Germinal center (tissue), 1 donor: ENCODE measurements at places on chromosomes 5 and 9.

GRCh38 chr5:1002836-1003235 is 5.8 kb upstream of the NKD2 start:
- no peak for DNase-seq

DNA sequence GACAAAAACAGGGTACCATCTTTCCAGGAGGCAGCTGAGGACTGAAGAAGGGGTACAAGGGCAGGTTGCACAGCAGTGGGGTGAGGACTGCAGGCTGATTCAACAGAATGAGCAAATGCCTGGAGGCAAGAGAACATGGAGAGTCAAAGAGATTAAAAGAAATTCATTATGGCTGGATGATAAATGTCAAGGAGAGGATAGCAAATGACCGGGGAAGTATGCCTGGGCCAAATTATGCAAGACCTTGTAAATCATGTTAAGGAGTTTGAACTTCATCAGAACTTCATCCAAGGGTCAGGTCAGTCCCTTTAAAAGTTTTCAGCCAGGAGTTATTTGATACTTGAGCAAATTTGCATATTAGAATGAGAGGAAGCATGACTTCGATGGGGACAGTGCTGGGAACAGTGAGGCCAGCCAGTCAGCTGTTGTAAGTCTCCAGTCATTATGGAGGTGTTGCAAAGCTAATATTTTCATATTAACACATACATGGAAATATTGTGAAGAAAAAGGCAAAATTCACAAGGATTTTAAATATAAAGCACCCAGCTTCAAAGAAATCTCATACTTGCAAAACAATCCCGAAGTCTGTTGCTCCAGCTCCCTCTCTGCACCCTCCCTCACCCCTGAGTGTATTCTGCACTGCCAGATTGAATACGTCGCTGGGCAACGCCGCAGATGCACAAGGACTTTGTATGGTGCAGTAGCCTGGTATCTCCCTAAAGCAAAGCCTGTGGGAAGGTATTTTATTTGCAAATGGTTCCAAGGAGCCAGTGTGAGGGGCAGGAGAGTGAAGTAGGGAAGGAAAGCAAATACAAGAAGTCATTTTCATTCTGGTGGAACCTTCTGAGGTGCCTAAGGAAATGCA is 509.8 kb upstream of the TLE4 start:
- no peak for DNase-seq

- no peak for DNase-seq
Measured at GRCh38 chr5:11239261-11240015, 478.4 kb upstream of the DAP start.

DNA sequence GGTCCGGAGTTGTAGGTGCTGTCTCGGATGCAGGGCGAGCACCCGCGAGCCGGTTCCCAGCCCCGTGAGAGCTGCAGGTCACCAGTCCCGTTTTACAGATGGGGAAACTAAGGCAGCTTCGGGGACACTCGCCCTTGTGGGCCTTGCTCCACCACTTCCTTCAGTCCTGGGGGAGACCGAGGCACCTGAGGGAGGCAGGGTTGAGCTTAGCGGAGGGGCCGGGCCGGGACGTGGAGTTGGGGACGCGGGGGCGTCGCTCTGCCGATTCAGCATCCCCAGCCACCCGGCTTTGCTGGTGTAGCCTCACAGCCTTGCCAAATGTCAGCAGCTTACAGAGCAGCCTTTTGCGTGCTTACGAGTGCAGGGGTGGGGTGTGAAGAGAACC is 530 bp downstream of the BBLN start:
- peak; percentile 51 for DNase-seq

GRCh38 chr5:94250985-94251384 is 367.4 kb downstream of the KIAA0825 start:
- no peak for DNase-seq

DNA sequence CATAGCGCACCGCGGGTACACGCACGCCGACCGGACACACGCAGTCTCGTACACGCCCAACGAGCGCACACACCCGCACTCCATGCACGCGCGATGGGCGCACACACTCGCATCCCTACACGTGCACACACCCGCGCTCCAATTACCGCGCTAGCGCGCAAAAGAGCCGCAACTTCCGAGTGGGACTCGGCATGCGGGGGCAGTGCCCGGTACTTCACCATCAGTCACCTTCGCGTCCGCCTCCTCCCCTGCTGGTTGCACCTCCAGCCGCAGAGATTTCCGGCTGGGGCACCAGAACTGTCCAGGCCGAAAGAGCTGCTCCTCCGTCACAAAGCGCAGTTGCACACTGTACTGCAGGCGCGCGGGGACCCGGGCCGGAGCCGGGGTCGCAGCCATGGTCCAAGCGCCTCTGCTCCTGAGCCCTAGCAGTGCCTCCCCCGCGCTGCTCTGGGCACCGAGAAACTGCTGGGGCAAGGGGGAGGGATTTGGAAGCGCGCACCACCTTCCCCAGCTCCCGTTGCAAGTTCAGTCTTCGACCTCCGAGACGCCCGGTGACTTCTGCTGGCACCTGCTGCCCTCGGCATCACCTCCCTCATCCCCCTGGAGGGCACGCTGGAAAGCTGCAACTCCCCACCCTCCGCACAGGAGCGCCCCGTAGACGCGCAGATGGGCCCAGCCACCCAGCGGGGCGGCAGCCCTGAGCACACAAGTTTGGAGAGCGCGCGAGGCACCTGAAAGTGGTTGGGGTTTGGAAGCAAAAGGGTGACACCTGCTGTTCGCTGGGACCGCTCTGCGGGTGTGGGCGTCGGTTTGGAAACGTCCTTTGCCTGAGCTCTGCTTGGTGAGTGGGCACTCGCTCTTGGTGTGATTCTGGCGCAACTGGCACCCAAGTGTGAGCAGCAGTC is 337.4 kb upstream of the PUM3 start:
- peak; percentile 6 for DNase-seq

GRCh38 chr5:2006193-2006970 is 123.7 kb upstream of the IRX4 start:
- DNase-seq = no peak

GRCh38 chr9:134169724-134170401 is 5.5 kb upstream of the RNU6ATAC start:
- no peak for DNase-seq

GRCh38 chr9:97573482-97574073 is 59.6 kb downstream of the TSTD2 start:
- no peak for DNase-seq
